ENCODE measurements at places on chromosomes 6 and 20.

DNA sequence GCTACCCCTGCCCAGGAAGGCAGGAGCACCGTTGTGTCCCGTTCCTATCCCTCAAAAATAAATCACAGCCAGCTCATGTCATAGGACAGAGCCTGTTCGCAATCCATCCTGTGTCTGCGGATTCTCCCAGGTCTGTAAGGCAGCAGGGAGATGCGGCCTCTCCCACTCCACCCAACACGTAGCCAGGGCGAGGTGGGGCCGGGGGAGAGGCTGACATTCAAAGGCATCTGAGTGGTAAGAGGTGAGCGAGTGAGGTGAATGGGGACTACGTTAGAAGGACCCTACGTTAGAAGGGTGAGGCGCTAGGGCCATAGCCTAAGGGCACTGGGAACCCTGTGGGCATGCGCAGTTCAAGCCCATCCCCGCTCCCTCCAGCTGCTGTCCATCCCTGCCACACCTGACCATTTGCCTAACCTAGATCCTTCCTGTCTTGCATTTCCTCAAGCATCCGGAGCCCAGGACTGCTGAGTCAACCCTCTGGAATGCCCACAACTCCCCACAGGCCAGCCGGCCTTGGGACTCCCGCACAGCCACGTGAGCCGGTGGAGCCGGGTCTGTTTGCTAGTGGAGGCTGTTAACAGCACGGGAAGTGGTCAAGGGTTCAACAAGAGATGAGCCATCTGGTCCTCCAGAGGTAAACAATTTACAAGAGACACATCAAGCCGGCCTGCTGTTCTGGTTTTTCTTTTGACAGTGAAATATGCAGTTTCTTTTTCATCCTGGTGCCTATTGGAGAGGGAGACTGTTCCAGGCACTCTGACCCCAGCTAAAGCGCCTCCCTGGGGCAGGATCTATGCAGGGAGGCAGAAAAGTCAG lies 45.9 kb downstream of the RIPOR3 start:
- no peak for DNase-seq

DNA sequence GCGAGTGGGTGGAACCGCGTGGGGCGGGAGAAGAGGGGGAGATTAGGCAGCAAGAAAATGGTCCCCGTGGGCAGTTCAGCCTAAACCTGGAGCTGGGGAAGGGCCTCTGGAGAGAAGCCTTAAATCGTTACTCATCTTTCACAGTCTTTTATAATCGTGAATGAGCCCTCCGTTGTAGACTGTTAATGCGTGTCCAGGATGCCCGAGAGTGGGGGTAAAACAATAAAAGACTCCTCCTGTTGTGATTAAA lies 11.0 kb upstream of the ELOVL5 start:
- DNase-seq: no peak

GRCh38 chr6:13827032-13827431 lies 12.7 kb upstream of the MCUR1 start:
- no peak for DNase-seq

GRCh38 chr6:257774-258173 lies 34.5 kb upstream of the DUSP22 start:
- no peak for DNase-seq

- no peak for DNase-seq
Measured at GRCh38 chr20:4011226-4011975, 4.0 kb downstream of the RNF24 start.

GRCh38 chr6:87755708-87756671 lies 54.0 kb upstream of the AKIRIN2 start:
- DNase-seq: peak; percentile 25

- DNase-seq: no peak
Measured at GRCh38 chr6:17178326-17178725, 76.5 kb downstream of the STMND1 start.

DNA sequence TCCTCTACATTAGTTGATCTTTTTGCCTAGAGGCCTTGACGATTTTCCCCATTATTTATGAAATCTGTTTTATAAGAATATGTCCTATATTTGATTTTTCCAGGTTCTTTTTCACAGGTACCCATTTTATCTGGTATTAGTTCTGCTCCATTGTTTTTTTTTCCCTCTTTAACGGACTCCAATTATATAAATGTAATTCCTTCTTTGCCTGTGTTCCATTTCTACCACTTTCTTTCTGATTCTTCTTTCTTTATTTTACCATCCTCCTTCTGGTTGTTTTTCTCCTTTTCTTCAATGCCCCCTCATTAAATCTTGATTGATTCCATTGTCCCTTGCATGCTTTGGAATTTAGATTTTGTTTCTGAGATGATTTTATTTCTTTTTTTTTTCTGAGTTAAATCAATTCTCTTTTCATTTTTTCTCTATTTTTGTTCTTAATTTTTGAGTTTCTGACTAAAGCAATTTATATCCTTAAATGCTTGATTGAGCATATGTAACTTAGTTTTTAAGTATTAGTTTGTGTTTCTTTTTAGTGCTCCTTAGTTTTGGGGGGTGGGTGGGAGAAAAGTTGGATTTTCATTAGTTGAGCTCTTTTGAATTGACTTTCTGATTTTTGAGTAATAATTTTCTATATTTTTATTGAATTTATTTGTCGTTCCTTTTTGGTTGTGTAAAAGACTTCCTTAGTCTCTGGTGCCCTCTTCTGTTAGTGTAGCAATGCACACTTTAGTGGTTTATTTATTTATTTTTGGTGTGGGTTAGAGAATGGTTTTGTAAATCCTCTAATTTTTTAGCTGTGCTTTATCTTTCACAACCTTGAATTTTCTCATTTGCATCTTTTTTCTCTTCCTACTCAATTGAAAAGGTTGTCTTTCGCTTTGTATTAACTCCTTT lies 140.8 kb downstream of the FARS2 start:
- DNase-seq: peak; percentile 16

GRCh38 chr6:156336089-156336488 lies 441.1 kb upstream of the ARID1B start:
- peak; percentile 44 for DNase-seq

- DNase-seq: no peak
Measured at GRCh38 chr6:96478695-96479094, 42.9 kb upstream of the UFL1 start.

DNA sequence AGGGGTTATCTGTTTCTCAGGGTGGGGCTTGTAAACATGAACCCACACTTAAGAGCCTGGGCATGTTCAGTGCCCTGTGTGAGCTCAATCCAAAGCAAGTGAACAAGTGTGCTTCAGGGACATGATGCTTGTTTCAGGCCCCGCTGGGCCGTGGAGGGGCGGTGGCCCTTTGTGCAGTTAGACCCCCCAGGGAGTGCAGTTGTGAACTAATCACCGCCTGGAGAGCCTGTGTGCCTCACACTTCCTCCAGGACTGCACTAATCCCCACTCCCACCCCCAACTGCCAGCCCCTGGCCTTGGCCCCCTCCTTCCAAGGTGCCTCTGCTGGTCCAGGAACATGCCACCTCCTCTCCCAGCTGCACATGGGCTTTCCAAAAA lies 58.1 kb downstream of the RREB1 start:
- DNase-seq: no peak

All from common myeloid progenitor, CD34-positive (primary cell).